ENCODE measurements at places on chromosomes 2 and 18.

- DNase-seq = no peak
Observed at GRCh38 chr2:202773301-202773973, 98.1 kb downstream of the ICA1L start.

GRCh38 chr18:44700652-44701051 lies 20.0 kb downstream of the SETBP1 start:
- DNase-seq = no peak

DNA sequence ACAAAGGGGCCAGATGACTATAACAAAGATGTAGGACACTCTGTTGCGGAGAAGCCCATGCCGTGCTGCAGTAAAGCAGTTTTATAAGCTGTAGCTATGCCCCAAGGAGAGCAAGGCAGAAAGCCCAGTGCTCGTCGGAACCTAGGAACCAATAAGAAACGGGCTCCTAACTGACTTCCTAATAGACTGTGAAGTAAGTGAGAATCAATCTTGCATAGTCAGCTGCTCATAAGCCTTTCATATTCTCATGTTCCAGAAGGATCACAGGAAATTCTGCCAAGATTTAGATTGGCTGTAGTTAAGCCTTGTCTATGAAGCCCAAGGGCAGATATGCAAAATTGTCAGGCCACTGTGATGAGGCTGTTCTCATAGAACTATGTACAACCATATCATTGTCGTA lies 98.4 kb downstream of the RTTN start:
- DNase-seq = no peak

DNA sequence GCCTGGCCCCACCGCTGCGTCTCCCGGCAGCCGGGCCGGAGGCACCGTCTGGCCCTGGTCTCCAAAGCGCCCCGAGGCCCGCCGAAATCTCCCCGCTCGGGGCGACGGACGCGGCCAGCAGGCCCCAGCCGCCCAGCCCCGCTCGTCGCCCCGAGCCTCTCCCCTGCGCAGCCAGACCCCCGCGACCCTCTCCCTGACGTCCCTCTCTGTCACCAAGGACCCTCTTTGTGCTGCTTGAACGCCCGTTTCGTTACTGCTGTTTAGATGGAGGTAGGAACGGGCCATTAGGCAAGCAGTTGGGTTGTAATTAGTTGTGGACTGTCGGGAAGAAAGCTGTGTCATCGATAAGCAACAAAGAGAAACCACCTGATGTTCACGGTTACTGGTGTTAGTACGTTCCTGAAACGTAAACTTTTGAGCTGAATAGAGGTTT lies 686 bp downstream of the UBXN4 start:
- peak; percentile 54 for DNase-seq

DNA sequence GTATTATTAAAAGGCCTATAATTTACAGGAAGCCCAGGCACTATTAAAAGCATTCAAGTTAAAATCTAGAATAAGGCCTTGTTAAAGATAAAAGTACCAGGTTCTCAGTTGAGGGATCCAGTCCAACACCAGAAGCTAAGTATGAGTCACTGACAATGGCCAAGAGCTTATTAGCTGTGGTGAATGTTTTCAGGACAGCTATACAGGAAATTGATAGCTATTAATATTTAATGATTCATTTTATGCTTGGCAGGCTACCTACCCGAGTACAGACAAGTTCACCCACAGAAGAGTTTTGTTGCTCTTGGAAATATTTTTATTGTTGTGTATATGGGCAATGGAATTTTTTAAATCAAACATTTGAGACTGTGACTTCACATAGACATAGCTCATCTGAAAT lies 729.6 kb upstream of the ZNF804A start:
- no peak for DNase-seq

GRCh38 chr18:38563396-38563980 lies 997.9 kb upstream of the CELF4 start:
- no peak for DNase-seq
